ENCODE measurements at places on chromosomes 12 and 14.

DNA sequence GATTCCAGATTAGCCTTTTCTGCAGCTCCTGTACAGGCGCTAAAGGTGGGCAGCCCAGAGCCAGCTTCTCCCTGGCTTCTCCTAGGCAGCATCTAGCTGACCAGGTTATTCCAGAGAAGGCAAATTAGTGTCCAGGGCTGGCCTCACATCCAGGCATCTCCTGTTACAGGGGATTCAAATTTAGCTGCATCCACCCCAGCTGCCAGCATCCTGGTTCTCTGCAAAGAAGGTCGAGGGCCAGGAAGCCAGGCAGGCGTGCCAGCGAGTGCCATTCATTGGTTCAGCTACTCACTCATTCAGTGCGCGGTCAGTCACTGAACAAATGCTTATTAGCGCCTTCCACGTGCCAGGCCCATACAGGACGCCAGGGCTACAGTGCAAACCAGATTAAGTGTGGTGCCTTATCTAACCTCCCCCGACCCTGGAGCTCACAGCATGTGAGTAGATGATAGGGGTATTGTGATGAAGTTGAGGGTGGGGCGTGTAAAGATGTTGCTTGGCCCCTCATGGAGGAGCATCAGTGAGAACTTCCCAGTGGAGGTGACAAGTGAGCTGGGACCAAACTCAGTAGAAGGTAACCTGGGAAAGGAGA, 15.7 kb upstream of the FAM222A start:
- DNase-seq, result no peak

- peak; percentile 94 for DNase-seq
These were observed 6.2 kb downstream of the MAP3K12 start for GRCh38 chr12:53492830-53493609.

DNA sequence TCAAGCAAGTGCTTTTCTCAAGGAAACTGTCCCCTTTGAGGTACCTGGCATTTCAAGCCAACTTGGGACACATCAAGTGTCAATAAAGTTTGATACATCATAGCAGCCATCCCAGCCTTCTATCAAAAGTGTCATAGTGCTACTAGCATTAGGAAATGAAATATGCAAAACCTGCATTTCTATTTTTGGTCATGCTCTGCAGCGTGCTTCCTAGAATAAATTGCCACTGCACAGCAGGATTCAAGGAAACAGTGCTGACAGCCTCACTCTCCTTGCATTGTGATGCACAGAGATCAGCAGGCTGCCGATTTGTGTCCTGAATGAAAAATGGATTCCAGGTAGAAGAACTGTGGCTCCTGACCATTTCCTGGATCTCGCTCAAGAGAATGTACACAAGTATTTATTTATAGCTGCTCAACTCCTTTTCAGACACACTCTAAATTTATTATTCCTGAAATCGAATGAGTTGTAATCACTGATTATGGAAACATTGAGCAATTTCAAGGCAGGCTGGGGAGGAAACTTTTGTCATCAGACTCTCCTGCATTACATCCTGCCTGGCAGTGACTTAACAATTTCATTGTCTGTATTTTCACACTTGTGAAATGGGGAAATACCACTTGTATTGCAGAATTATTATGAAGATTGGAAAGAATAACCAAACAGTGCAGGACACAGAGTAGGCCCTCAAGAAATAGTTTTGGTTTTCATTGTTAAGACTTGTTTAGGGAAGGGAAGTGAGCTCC, 120.9 kb downstream of the SLC38A6 start:
- DNase-seq, result no peak

- peak; percentile 59 for DNase-seq
These were observed 110.6 kb downstream of the BMP4 start for GRCh38 chr14:53845813-53846693.

GRCh38 chr12:57033431-57033830, 16.5 kb downstream of the MYO1A start:
- DNase-seq, result no peak
